Prostate gland (tissue), 2 donors: ENCODE measurements at places on chromosomes 11 and 22. TPM values are rescaled to one million over a fixed set of nuclear protein-coding genes. Genes with fewer than 3 reads are reported as not detected.

DNA sequence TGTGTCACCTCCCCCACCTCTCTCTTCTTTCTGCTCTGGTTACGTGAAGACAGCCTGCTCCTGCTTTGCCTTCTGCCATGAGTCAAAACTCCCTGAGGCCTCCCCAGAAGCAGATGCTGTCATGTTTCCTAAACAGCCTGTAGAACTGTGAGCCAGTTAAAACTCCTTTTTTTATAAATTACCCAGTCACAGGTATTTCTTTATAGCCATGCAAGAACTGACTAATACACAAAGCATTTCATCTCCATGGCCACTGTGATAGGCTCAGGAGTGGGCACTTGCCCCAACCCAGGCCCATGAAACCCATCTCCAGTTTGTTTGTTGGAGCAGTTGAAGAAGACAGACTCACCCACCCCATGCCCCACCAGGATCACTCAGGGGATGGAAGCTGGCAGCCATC lies 253.3 kb upstream of the ISX start:
- no peaks in the 10 kb centered on the region for H3K4me1 ChIP-seq
- no peak overlapping the region for H3K27ac ChIP-seq
- no peaks in the 10 kb centered on the region for H3K27me3 ChIP-seq

DNA sequence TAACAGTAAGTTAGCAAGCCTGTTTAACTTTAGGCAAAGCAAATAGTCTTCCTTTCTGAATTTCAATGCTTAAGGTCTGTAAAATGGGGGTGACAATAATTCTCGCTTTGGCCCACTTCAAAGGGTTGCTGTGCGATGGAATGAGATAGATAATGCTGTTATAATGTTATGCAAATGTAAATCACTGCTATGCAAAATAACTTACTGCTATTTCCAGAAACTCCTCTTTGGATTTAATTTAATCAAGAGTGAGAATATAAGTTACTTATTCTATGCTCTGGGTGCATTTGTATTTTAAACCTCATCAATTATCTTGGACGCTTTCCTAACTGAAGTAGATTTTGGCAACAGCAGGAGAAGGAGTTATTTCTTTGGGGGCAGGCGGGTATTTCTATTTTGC lies 4.1 kb upstream of the SORL1 start:
- no peak overlapping the region for H3K27ac ChIP-seq
- no peaks in the 10 kb centered on the region for H3K36me3 ChIP-seq
- no peaks in the 10 kb centered on the region for H3K27me3 ChIP-seq
- no peak for DNase-seq
- no peaks in the 10 kb centered on the region for H3K4me1 ChIP-seq
- no peak overlapping the region for H3K4me3 ChIP-seq

- H3K4me1 ChIP-seq, result no peaks in the 10 kb centered on the region
- H3K27ac ChIP-seq, result no peak overlapping the region
- H3K4me3 ChIP-seq, result no peak overlapping the region
- DNase-seq, result no peak
- H3K27me3 ChIP-seq, result no peaks in the 10 kb centered on the region
- H3K36me3 ChIP-seq, result no peaks in the 10 kb centered on the region
Measured at GRCh38 chr22:40233886-40234285, 56.2 kb downstream of the TNRC6B start.

The SVIP gene
- 23.5 TPM for total RNA-seq

- no peaks in the 10 kb centered on the region for H3K4me1 ChIP-seq
- H3K36me3 ChIP-seq, result no peaks in the 10 kb centered on the region
- no peak for DNase-seq
- no peak overlapping the region for H3K4me3 ChIP-seq
- H3K27ac ChIP-seq, result no peak overlapping the region
Measured at GRCh38 chr11:126146454-126147192, 64.8 kb downstream of the RPUSD4 start.

DNA sequence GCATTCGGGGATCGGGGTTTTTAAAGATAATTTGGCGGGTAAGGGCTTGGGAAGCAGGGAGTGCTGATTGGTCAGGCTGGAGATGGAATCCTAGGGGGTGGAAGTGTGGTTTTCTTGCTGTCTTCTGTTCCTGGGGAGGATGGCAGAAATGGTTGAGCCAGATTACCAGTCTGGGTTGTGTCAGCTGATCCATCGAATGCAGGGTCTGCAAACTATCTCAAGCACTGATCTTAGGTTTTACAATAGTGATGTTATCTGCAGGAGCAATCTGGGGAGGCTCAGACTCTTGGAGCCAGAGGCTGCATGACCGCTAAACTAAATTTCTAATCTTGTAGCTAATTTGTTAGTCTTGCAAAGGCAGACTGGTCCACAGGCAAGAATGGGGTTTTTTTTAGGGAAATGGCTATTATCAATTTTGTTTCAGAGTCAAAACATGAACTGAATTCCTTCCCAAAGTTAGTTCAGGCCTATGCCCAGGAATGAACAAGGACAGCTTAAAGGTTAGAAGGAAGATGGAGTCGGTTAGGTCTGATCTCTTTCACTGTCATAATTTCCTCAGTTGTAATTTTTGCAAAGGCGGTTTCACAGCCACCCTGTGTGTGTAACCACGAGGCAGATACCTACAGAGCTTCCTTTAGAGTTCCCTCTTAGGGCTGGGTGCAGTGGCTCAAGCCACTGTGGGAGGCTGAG lies 10.2 kb downstream of the SCGB1A1 start:
- no peak overlapping the region for H3K4me3 ChIP-seq
- H3K36me3 ChIP-seq, result no peaks in the 10 kb centered on the region
- H3K4me1 ChIP-seq, result peaks cover 6% of the 10 kb centered on the region
- no peak for DNase-seq
- H3K27me3 ChIP-seq, result no peaks in the 10 kb centered on the region

DNA sequence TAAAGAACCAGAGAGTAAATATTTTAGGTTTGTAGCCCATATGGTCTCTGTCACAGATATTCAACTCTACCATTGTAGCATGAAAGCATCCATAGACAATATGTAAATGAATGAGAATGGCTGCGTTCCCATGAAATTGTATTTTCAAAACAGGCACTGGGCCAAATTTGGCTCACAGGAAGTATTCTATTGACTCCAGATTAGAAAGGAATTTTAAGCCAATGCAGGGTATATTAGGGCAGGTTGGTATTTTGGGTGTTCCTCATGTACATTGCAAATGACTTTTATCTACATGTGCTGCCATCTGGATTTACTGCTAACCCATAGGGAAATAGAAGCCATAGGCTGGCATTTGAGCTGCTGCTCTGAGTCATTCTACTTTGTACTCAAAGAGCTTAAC lies 35.1 kb upstream of the PDGFD start:
- no peak overlapping the region for H3K27ac ChIP-seq
- no peak overlapping the region for H3K4me3 ChIP-seq
- no peaks in the 10 kb centered on the region for H3K36me3 ChIP-seq
- no peaks in the 10 kb centered on the region for H3K27me3 ChIP-seq
- H3K4me1 ChIP-seq, result no peaks in the 10 kb centered on the region

DNA sequence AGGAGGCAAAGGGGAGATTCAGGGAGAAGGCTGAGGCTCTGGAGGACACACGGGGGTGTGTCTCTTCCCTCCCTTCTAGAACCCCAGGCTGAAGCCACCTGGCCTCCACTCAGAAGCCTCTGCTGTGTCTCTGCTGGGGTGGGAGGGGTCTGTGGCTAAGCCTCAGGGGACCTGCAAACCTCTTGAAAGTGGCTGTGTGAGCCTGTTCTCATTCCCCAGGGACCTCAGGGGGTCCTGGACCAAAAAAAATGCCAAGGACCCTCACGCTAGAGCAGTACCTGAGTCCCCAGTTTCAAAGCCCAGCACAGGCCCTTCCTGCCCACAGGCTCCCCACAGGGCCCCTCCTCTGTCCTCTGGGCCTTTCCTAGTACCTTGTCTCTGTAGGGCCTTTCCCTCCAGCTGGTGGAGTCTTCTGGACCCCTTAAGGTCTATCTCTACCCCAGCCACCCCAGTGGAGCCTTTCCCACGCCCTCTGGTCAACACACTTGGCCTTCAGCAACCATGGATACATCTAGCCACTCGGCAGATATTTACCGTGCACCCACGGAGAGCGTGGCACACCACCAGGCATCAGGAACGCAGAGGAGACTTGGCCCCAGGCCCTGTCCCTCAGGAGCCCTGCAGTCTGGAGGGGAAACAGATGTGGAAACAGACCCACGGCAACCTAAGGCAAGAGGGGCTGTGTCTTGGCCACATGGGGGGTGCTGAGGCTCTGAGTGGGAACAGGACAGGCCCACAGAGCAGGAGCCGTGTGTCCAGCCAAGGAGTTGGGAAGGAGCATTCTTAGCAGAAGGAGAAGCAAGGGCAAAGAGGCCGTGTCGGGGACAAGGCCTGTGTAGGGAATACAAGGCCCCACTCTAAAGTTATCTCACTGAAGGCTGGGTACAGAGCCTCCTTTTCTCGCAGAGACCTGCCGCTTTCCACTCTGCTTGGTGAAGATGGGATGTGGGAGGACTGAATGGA lies 18.5 kb downstream of the PLA2G6 start:
- DNase-seq, result no peak
- H3K36me3 ChIP-seq, result no peaks in the 10 kb centered on the region
- H3K4me1 ChIP-seq, result no peaks in the 10 kb centered on the region
- no peak overlapping the region for H3K4me3 ChIP-seq
- no peaks in the 10 kb centered on the region for H3K27me3 ChIP-seq

DNA sequence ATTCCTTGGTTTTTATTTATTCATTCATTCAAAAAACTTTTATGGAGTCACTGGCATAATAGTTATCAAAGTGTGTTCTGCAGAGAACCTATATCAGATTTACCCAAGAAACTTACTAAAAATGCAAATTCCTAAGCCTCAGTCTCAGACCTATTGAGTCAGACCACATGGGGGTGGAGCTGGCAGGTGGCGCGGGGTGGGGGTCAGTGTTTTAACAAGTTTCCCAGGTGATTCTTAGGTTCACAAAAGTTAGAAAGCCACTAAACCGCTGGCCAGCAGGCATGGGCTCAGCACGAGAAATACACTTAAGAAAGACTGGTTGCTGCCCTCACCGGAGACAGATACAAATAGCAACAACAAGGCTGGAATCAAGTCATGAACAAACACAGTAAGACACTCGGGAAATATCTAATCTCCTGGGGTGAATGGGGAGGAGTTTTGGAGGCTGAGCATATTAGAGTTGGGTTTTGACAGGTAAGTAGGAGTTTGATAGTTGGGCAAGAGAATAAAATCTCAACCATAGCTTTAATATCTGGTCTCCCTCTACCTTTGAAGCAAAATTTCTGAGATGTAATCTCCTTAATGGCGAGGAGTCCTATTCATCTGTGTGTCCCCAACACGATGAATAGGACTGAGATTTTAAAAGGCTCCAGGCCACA lies 167.5 kb upstream of the NECTIN1 start:
- no peak overlapping the region for H3K27ac ChIP-seq
- H3K27me3 ChIP-seq, result peaks cover 3% of the 10 kb centered on the region

GRCh38 chr11:120991830-120992686 lies 31.8 kb upstream of the TBCEL start:
- H3K4me1 ChIP-seq, result no peaks in the 10 kb centered on the region
- H3K36me3 ChIP-seq, result no peaks in the 10 kb centered on the region
- no peak for DNase-seq
- H3K4me3 ChIP-seq, result no peak overlapping the region

The TNKS1BP1 gene
- total RNA-seq, result 140 TPM

- H3K4me1 ChIP-seq, result no peaks in the 10 kb centered on the region
Measured at GRCh38 chr11:17004486-17005148, 9.6 kb downstream of the PLEKHA7 start.

The SEPTIN3 gene
- total RNA-seq, result 2.3 TPM

The PATE2 gene
- not detected for total RNA-seq

GRCh38 chr11:125001079-125001778 lies 47.2 kb downstream of the CCDC15 start:
- no peak for DNase-seq
- no peaks in the 10 kb centered on the region for H3K4me1 ChIP-seq
- H3K27ac ChIP-seq, result no peak overlapping the region

- H3K27ac ChIP-seq, result peak overlapping the region; percentile 82
- no peaks in the 10 kb centered on the region for H3K27me3 ChIP-seq
- no peaks in the 10 kb centered on the region for H3K36me3 ChIP-seq
- peaks cover 5% of the 10 kb centered on the region for H3K4me1 ChIP-seq
- peak overlapping the region; percentile 62 for H3K4me3 ChIP-seq
Measured at GRCh38 chr11:31509051-31509428, 382 bp downstream of the IMMP1L start.

DNA sequence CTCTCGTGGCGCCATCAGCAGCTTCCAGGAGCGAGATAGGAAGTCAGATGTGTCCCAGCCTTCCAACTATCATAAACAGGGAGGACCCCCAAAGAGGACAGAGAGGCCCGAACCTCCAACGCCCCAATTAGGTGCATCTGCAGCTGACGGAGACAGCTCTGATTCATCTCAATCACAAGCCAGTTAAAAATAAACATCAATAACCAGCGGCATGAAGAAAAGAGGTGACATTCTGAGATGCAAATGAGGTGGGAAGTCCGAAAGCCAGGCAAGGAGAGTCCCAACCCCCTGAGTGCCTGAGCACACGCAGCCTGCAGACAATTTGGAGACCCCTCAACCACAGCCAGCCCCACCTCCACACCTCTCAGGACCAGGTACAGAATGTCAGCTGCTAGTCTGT lies 28.1 kb upstream of the IGSF9B start:
- no peak overlapping the region for H3K4me3 ChIP-seq
- no peaks in the 10 kb centered on the region for H3K27me3 ChIP-seq
- DNase-seq, result no peak
- H3K27ac ChIP-seq, result no peak overlapping the region
- H3K36me3 ChIP-seq, result no peaks in the 10 kb centered on the region

The IGF2 gene
- 80.7 TPM for total RNA-seq
